ENCODE measurements at places on chromosomes 5 and 9. TPM values are rescaled to one million over a fixed set of nuclear protein-coding genes. Genes with fewer than 3 reads are reported as not detected.

The RUFY1 gene
- total RNA-seq: 71.2 TPM

The SPAAR gene
- total RNA-seq: not detected

The AGGF1 gene
- total RNA-seq: 28.1 TPM

The FBP2 gene
- not detected for total RNA-seq

The FRMD3 gene
- total RNA-seq: 0.73 TPM

The ACSL6 gene
- 0.36 TPM for total RNA-seq

The CKMT2 gene
- total RNA-seq: 3.7 TPM

The MAML1 gene
- 54.8 TPM for total RNA-seq

The HSD17B3 gene
- total RNA-seq: 0.33 TPM
